Muscle of arm (tissue), 14 donors: ENCODE measurements at places on chromosomes 3 and 15. TPM values are rescaled to one million over a fixed set of nuclear protein-coding genes. Genes with fewer than 3 reads are reported as not detected.

DNA sequence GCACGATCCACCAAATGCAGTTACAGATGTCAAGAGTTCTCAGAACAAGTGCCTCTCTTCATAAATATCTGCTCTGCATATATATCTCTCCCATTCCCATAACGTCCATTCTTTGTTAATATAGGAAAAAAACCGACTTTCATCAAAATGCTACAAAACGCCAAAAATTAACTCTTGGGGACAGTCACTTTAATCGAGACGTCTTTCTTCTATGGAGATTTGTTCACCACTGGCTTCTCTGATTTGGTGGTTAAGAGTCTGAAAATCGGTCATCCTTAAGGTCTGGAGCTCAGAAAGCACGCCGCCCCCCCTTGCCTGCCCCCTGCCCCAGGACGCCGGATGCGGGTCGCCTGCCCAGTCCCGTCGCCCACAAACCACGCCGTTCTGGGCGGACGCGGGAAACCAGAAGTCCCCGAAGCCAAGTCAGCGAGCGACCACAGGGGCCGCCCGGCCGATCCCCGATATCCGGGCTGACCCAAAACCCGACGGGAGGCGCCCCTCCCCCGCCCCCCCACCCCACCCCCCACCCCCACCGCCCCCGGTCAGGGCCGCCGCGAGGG is 252.7 kb downstream of the TJP1 start:
- no peak for DNase-seq

DNA sequence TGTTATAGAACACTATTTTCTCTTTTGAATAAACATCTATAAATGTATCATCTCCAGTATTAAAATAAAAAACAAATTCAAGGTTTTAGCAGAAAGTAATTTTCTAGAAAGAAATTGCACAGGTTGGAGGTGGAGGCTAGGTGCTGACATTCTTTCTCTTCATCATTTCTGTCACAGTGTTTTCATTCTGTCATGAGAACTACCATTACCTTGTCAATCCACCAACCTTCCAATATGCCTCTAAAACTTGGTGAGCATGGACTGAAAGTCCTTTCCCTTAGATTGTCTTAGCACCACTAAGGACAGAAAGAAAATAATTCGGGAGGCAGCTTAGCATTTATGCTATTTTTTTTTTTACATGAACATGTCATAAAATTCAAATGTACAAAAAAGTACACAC is 596.2 kb upstream of the DPPA4 start:
- DNase-seq, result no peak

The CACNA2D2 gene
- 7.7 TPM for polyA plus RNA-seq

GRCh38 chr15:76753771-76754170 is 151.4 kb downstream of the SCAPER start:
- DNase-seq, result no peak

- no peak for DNase-seq
These were observed 2.9 kb upstream of the DIS3L start for GRCh38 chr15:66290518-66290917.

- DNase-seq, result no peak
These were observed 1.3 kb upstream of the DPP8 start for GRCh38 chr15:65518633-65519285.

DNA sequence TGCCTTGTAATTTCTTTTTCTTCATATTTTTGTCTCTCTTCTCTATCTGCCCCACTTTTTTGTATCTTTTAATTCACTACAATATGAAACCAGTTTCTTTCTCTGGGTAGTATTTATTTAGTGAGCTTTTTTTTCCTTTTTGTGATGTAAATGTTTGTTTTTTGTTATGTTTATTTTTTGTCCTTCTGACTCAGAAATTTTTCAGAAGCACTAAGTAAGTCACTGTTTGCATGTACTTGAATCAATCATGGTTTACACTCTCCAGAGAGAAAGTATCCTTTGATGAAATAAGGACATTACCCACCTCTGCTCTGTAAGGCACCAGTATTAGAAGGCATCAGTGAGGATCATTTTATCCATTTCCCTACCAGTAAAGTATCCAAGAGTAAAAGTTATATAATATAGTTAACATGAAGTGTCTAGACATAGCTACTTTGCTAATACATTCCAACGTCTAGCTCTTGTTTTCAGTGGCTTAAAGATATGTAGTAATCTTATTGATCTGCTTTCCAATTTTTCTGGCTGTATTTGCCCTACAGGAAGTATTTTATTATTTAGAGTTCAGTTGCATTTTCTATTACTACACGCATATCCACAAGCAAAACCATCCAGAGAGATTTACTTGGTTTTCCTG is 25.4 kb downstream of the FILIP1L start:
- no peak for DNase-seq

The CLRN1 gene
- 0.45 TPM for polyA plus RNA-seq

DNA sequence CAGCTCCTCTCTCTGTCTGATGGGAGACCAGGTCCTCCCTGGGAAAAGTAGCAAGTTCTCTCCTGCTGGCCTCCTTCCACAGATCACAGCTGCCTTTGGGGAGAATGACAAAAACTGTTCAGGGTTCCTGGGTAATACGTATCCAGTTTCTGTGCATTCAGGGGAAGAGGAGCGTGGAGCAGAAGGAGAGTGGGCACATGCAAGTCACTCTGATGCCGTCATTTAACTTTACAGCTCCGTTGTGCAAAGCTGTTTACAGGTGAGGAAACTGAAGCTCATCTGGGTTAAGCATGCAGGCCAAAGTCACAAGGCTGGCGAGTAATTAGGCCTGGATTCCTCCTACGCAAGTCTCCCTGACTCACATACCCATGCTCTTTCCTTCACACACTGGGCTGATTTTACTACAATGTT is 7.5 kb upstream of the TM4SF1 start:
- no peak for DNase-seq

- no peak for DNase-seq
These were observed 37.8 kb upstream of the IL20RB start for GRCh38 chr3:136919799-136920580.

DNA sequence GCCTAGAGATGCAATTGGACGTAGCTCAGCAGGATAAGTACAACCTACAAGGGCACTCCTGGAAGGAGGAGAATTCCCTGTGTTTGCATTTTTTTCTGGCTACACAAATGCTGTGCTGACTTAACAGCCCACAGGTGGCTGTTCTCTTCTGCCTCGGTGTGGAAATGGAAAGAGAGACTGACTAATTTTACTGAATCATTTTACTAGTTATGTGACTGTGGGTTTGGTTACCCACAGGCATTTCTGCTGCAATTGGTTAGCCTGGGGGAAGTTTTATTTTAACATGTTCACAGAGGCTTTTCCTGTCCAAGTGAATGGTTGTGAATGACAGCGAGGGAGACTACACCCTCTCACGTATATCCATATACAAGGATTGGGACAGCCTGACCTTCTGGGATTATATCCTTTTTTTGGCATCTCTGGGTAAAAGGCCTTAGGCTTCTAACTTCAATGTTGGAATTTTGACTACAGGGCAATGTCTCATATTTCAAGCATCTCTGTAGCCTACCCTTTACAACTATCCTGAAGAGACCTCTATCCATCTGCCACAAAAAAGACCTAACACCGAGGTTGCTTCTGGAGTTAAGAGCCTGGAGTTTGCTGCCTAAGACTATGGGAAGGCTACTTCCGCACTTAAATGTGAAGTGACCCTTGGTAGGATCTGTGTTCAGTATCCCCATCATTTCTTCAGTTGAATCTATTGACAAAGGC is 67.2 kb upstream of the TP63 start:
- DNase-seq, result no peak

DNA sequence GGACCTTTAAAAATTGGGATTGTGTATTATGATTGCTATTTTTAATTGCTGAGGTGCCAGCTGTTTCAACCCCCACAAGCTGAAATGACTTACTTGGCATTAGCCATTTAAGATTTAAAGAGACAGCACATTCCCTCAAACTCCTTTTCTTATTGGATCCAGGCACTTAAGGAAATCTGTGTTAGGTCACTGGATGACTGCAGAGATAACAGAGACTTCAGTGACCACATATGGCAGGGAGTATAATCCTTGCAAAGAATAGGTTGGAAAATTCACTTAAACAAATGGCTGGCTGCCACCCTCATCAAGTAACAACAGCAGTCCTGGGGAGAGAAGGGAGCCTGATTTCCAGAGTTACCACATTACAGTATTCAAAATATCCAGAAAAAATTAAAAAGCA is 66.6 kb downstream of the SLMAP start:
- no peak for DNase-seq

GRCh38 chr3:72480366-72480765 is 367.9 kb downstream of the SHQ1 start:
- DNase-seq, result no peak

The FOXB1 gene
- not detected for polyA plus RNA-seq

The HYAL2 gene
- 41.8 TPM for polyA plus RNA-seq

DNA sequence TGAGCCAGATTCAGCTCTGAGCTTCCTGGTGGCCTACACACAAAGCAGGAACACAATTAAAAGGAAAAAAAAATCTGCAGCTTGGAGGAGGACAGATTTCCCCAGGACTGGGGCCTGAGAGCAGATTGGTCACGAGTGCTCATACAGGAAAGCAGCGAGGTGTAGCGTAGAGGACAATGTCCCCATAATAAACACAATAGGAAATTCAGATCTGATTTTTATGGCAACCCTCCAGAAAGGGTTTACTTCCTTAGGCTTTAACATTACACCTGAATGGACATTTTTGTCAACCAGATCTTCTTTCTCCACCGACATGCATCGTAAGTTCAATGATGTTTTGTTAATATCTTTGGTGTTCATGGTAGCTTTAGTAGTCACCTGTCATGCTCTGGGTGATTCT is 23.3 kb downstream of the SLC6A20 start:
- no peak for DNase-seq

- no peak for DNase-seq
These were observed 28.2 kb downstream of the RBP2 start for GRCh38 chr3:139448104-139448503.

DNA sequence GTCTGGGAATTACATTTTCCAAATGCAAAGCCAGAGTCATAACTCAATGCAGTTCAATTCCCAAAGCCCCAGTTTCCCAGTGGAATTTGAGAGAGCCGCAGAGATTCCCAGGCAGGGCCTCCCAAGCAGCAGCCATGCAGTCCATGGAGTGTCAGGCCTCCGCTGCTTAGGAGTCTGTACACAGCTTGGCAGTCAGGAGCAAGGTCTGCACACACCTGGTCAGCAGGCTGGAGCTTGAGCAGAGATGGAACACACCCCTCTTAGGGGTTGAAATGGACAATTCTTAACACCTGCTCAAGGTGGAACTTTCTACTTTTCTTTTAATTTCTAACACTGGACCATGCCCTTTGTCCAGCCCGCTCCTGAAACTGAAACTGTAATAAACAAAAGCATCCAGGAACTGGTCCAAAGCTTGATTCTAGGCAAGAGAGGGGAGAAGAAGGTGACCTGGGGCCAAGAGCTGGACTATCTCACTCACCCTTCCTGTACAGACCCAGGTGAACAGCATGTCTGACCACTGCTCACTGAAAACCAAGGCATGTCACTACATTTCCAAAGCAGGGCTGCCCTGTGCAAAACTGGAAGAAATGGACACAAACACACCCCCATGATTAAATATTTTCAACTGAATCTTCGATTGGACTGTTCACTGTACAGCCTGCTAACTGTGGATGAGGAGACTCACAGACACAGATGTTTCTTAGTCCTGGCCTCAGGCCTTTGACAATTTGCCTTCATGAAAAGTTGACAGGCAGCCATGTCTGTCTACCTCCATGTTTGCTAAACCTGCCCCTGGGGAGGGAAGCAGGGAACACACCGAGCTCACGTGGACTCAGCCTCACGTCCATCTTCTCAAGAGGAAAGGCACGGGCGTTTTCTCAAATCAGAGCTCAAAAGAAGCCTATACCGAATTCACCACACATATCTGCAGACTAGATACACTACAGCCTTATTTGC is 48.6 kb upstream of the DUSP7 start:
- no peak for DNase-seq
